IMR-90 (cell line): ENCODE measurements at places on chromosomes 3 and 15. TPM values are rescaled to one million over a fixed set of nuclear protein-coding genes. Genes with fewer than 3 reads are reported as not detected.

CLRN1 gene
- polyA plus RNA-seq = not detected in 2 replicates

THAP10 gene
- 2.8 and 3.0 TPM in 2 replicates for polyA plus RNA-seq

LRRC2 gene
- polyA plus RNA-seq = 2.5 and 2.9 TPM in 2 replicates

PRSS50 gene
- polyA plus RNA-seq = not detected in 2 replicates

SLC25A26 gene
- polyA plus RNA-seq = 8.5 and 10.9 TPM in 2 replicates

ACTRT3 gene
- 0.97 and 1.1 TPM in 2 replicates for polyA plus RNA-seq

ARHGAP11A gene
- polyA plus RNA-seq = 8.5 and 9.9 TPM in 2 replicates

COL6A5 gene
- not detected in 2 replicates for polyA plus RNA-seq

GASK1A gene
- 0.06 and 0.19 TPM in 2 replicates for polyA plus RNA-seq

EFHB gene
- polyA plus RNA-seq = 0.30 and 1.0 TPM in 2 replicates

PPM1L gene
- 0.09 and 0.14 TPM in 2 replicates for polyA plus RNA-seq

KLHL6 gene
- not detected in 2 replicates for polyA plus RNA-seq

NPAP1 gene
- not detected in 2 replicates for polyA plus RNA-seq

CRABP1 gene
- polyA plus RNA-seq = not detected in 2 replicates

ADAMTSL3 gene
- polyA plus RNA-seq = 0.02 TPM in 1 of 2 replicates, not detected in the other

NOX5 gene
- polyA plus RNA-seq = 0.07 and 0.20 TPM in 2 replicates

BOC gene
- 13.6 and 15.2 TPM in 2 replicates for polyA plus RNA-seq
